Inflammatory macrophage (primary cell): ENCODE measurements at places on chromosomes 5 and 9.

- DNase-seq, result no peak
Measured at GRCh38 chr5:131274326-131275063, 10.6 kb downstream of the CDC42SE2 start.

GRCh38 chr5:150001660-150002486, 1.3 kb downstream of the HMGXB3 start:
- DNase-seq, result peak; percentile 86

GRCh38 chr5:149314571-149315111, 30.7 kb upstream of the GRPEL2 start:
- no peak for DNase-seq

DNA sequence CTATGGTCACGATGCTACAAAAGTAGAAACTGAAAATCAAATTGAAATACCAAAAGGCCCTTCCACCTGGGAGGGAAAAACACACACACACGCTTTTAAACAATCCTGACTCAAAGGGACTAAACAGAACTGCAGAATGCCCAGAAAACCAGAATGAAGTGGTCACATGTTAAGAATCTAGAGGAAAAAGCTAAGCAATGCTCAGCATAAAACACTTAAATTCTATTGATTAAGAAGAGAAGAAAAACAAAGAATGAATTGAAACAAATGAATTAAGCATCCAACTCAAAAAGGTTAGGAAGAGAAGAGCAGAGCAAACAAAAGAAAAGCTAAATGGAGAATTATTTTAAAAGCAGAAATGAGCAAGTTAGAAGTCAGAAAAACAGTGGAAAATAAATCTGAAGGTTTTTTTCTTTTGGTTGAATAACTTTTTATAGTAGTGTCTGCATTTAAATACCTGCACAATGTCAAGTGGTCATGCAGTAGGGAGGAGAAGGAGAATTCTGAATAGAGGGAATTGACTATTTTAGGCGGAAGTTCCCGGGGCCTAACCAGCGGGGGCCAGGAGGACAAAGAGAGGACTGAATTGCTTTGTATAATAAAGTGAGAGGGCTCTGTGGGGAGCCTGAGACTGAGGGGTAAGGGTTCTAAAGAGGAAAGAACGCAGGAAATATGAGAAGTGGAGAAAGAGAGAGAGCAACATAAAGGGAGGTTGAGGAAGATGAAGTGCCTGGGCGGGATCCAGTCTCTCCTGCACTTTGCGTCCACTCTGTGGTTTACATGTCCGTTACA, 146.8 kb downstream of the ATPSCKMT start:
- no peak for DNase-seq

- DNase-seq, result no peak
Measured at GRCh38 chr5:176876506-176877431, 22.4 kb downstream of the HK3 start.

GRCh38 chr5:143979044-143979690, 167.2 kb downstream of the HMHB1 start:
- DNase-seq, result no peak

GRCh38 chr9:86443992-86444391, 89.8 kb upstream of the TUT7 start:
- DNase-seq, result no peak

DNA sequence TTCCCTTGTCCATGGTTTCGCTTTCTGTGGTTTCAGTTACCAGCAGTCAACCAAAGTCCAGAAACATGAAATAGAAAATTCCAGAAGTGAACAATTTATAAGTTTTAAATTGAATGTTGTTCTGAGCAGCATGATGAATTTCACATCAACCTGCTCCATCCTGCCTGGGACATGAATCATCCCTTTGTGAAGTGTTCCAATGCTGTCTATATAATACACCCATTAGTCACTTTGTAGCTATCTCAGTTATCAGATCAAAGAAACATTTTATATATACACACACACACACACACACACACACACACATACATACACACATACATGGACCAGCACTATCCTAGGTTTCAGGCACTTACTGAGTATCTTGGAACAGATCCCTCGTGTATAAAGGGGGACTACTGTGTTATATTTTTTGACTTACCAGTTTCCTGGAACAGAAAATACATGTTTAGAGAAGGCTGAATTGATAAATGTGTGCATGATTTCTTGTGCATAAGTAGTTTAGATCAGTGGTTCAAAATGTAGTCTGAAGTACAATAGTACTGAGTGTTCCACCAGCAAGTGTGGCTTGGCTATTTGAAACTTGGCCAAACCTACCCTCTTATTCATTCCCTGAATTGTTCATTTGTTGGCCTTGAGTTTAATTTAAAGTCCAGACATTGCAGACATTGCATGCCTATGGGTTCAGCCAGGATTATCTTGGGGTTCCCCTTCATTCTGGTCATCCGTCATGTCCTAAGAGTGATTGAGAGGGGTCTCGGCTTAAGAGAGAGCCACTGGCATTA, 510.0 kb downstream of the GADD45G start:
- no peak for DNase-seq

- DNase-seq, result no peak
Measured at GRCh38 chr9:38259519-38260218, 132.8 kb upstream of the ALDH1B1 start.

GRCh38 chr5:110638970-110639902, 87.2 kb downstream of the TMEM232 start:
- DNase-seq, result no peak

DNA sequence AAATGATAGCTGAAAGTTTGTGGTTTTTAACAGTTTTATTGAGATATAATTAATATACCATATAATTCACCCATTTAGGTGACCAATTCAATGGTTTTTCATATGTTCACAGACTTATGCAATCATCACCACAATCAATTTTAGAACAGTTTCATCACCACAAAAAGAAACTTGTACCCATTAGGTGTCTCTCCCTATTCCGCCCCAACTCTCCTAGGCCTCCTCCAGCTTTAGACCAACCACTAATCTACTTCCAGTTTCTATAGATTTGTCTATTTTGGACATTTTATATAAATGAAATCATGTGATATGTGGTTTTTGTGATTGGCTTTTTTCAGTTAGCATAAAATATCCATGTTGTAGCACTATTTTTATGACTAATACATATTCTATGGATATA, 38.6 kb downstream of the YTHDC2 start:
- DNase-seq, result no peak

GRCh38 chr5:120567921-120568320, 103.8 kb downstream of the PRR16 start:
- no peak for DNase-seq

DNA sequence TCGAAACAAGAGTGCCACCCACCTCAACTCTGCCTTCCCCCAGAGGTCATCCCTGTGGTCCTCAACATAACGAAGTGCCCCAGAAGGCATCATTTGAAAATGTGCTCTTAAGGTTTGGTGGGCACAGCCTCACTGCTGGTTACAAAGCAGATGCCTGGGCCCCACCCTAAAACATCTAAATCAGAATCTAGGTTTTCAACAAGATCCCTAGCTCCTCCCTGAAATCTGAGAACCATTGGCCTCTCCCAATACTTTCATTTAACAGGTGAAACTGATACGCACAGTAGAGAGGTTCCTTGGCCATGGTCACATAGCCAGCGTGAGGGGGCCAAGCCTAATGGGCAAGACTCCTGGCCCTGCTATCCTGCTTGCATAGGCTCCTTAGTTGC, 376.2 kb upstream of the CLINT1 start:
- DNase-seq, result no peak

DNA sequence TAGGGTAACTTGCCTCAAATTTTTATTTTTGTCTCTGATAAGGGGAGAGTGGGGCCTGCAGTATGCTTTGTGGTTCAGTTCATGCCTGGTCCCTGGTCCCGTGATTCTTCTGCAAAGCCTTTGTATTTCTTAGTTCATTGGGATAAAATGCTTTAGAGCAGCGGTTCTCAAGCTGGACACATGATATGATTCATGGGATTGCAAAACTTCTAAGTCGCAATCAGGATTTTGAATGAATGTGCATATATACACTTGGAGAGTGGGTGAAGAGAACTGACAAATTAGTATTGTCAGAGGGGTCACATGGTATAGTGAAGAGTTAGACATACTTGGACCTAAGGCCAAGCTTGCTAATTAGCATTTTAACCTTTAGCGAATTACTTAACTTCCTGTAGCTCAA, 265.4 kb upstream of the KLF9 start:
- DNase-seq, result peak; percentile 62

GRCh38 chr9:90641086-90641485, 1.5 kb downstream of the DIRAS2 start:
- no peak for DNase-seq

DNA sequence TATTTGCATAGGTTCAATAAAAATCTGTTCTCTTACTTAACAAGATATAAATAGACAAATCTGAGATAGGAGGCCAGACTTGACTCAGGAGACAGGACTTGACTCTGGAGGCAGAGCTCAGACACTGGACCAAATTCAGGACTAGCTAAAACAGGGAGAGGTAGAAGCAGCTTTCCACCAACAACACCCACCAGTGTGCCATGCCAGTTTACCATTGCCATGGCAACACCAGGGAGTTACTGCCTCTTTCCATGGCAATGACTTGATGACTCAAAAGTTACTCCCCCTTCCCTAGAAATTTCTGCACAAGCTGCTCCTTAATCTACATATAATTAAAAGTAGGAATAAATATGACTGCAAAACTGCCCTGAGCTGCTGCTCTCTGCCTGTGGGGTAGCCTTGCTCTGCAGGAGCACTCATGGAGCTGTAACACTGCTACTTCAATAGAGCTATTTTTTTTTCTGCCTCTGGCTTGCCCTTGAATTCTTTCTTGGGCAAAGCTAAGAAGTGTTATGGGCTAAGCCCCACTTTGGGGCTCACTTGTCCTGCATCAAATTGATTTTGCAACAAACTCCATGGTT, 473.0 kb downstream of the PLK2 start:
- no peak for DNase-seq

- no peak for DNase-seq
Measured at GRCh38 chr5:51651889-51652288, 268.6 kb downstream of the ISL1 start.

GRCh38 chr5:178849316-178849715, 10.4 kb upstream of the ZNF354B start:
- DNase-seq, result no peak
